Immature natural killer cell (primary cell): ENCODE measurements at places on chromosomes 7 and 10. TPM values are rescaled to one million over a fixed set of nuclear protein-coding genes. Genes with fewer than 3 reads are reported as not detected.

GRCh38 chr7:151135866-151136843 is 31.3 kb downstream of the GBX1 start:
- no peak for DNase-seq

- DNase-seq: no peak
These were observed at the start of gene VWC2 for GRCh38 chr7:49773218-49773935. Gene VWC2, plus strand, starts transcription at chr7:49773638. Its CDS starts 1,798 bp downstream, at chr7:49775436.

- DNase-seq: no peak
These were observed 804.8 kb upstream of the IGFBP3 start for GRCh38 chr7:46725838-46726237.

Gene SORCS1
- polyA plus RNA-seq: not detected

Gene DUSP5
- 4.5 TPM for polyA plus RNA-seq
